ENCODE measurements at places on chromosomes 1 and 21.

GRCh38 chr1:95233319-95233736 lies 682 bp upstream of the RWDD3 start:
- no peak for DNase-seq

GRCh38 chr1:153396461-153396860 lies 5.6 kb upstream of the S100A8 start:
- no peak for DNase-seq

DNA sequence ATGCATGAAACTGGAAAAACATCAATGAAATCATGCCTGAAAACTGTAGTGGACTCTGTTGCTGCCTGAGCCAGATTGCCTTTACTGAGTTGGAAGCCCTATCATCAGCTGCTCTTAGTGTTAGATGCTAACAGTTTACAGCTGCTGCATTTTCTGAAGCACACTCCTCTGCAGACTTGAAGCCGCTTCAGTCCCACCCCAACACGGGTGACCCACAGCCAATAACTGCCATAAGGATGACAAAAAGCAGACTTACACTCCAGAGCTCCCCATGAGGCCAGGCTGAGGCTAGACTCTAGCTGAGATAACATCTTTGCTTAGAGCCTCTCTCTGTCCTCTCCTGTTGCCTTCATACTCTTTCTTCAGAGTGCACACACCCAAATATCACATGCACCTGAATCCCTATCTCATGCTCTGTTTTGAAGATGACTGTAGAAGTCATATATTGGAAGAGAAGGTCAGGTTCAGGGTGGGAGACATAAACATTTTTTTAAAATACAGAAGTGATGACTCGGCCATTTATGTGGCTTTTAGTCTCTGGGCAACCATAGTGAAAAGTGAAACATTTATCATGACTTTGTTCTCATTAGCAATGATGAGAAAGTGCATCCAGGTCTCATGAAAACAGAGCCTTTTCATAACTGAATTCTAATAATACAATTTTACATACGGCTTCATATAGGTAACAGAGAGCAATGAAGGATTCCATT lies 161.0 kb downstream of the KCNK2 start:
- no peak for DNase-seq

- no peak for DNase-seq
Measured at GRCh38 chr1:17198476-17199258, 6.3 kb upstream of the PADI1 start.

- no peak for DNase-seq
Measured at GRCh38 chr1:29325675-29326074, 89.4 kb downstream of the PTPRU start.

DNA sequence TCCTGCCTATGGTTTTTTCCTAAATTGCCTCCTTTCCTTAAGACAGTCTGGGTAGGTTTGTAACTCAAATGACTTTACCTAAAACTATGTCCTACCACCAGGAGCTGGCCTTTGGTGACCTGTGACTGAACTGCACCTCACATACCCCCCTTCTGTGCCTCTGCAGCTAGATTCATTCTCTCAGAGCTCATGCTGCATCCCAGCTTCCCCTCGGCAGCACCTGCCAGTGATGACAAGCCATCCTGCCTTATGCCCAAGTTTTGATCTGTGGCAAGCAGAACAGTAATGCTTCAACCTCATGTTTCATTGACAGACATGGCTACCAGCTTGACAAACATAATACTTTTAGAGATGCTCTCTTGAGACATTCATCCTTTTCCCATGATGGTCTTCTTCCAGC lies 141.9 kb downstream of the TSEN15 start:
- no peak for DNase-seq

DNA sequence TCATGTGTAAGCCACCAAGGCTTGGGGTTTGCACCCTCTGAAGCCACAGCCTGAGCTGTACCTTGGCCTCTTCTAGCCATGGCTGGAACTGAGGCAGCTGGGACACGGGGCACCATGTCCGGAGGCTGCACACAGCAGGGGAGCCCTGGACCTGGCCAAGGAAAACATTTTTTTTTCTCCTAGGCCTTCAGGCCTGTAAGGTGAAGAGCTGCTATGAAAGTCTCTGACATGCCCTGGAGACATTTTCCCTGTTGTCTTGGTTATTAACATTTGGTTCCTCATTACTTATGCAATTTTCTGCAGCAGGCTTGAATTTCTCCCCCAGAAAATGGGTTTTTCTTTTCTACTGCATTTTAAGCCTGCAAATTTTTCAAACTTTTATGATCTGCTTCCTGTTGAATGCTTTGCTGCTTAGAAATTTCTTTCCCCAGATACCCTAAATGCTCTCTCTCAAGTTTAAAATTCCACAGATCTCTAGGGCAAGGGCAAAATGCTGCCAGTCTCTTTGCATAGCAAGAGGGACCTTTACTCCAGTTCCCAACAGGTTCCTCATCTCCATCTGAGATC lies 295.8 kb downstream of the LTN1 start:
- DNase-seq: no peak

DNA sequence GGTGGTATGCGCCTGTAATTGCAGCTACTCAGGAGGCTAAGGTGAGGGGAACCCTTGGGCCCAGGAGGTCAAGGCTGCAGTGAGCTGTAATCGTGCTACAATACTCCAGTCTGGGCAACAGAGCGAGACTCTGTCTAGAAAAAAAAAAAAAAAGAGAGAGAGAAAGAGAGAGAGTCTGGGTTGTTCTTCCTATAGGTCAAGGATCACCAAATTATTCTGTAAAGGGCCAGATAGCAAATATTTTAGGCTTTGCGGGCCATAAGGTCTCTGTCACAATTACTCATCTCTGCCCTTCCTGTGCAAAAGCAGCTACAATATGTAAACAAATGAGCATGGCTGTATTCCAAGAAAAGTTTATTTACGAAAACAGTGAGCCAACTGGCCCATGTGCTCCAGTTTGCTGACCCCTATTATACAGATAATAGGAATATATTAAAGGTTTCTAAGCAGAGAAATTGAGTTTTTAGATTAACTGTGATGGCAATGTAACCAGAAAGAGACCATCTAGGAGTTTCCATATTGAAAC lies 2.1 kb downstream of the SASS6 start:
- no peak for DNase-seq

DNA sequence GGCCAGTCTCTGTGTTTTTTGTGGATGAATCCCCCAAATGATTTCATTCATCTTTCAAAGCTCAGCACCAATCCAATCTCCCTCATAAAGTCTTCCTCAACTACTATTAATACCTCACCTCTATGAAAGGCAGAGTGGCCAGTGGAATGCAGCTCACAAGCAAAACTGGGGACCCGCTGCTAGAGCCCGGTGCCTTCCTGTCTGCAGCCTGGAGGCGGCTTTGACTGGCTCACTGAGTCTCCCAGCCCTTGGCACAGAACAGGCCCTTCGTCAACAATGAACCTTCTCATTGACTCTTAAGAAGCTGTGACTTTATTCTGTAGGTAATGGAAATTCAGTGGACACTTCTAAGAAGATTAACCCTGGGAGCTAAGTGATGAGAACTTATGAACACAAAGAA lies 86.8 kb upstream of the RAB4A start:
- no peak for DNase-seq

DNA sequence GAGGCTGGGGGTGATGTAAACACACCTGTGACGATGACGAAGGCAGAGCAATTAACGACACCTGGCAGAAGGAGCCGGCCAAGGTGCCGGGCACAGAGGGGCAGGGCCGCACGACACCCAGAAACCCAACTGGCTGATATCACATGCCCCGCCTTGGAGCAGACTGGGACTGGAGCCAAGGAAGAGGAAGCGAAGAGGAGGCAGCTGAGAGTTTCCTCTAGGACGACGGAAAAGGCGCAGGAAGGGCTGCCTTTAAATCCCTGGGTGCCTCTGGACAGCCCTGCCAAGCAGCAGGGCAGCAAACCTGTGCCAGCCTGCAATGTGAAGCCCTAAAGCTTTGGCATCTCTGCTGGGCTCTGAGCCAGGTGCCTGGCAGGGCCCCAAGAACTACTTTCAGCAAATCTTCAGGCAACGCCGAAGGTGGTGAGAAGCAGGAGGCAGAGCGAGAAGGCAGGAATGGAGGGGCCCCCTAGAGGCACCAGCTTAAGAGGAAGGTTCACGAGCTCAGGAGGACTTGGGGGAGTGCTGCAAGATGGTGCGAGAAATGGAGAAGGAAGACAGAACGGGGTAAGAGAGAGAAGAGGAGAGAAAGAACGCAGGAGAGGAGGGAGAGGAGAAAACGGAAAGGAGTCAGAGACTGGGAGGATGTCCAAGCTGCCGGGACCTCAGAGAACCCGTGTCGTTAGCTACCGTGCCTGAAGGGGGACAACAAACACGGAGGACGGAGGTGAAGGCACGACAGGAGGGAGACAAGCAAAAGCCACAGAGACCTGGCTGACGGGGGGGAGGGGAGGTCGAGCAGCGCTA lies 25.3 kb upstream of the PEF1 start:
- peak; percentile 79 for DNase-seq

GRCh38 chr1:67323087-67323486 lies 15.4 kb downstream of the IL12RB2 start:
- DNase-seq: no peak

- DNase-seq: no peak
Measured at GRCh38 chr1:215589650-215590435, 22.7 kb downstream of the KCTD3 start.

- DNase-seq: no peak
Measured at GRCh38 chr21:25462517-25462971, 144.7 kb downstream of the MRPL39 start.

DNA sequence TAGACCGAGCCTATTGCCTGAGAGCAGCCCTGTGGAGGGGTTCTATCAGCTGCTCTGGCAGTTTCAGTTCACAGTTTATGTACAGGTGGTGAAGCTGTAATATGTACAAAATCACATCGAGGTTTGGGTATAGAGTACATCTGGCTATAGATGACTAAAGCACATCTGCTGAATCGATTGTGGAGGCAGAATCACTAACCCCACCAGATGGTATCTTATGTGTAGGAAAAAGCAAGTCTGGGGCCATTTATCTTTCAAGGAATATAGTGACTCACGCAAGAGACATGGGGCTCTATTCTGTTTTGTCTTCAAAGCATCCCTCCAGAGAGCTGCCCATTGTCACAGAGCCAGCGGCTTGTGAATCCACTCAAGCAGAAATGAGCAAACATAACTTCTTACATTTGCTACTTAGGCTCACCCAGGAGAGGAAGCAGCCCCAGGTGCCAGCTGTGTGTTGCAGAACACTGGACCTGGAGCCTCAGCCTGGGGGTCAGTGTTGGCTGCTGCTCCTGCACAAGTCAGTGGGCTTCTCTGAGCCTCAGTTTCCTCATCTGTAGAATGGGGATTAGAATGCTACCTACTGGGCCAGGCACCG lies 21.3 kb downstream of the MIIP start:
- DNase-seq: peak; percentile 39

- DNase-seq: no peak
Measured at GRCh38 chr1:194654956-194655355, 1468.5 kb upstream of the B3GALT2 start.

- no peak for DNase-seq
Measured at GRCh38 chr1:115181231-115181630, 91.9 kb upstream of the TSPAN2 start.

DNA sequence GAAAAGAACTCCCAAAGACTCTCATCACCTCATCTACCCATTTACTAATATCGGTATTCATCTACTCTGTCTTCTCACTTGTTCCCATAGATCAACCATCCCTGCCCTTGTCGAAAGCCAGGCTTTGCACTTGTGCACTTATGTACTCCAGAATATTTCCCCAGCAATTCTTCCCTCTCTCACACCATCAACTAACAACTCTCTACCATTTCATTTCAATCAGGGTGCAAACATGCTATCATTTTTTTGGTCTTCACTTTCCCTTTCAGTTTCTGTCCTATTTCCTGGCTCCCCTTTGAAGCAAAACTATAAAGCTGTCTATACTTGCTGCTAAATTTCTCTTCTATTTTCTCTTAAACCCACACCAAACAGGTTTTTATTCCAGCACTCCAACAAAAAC lies 6.7 kb downstream of the C1orf105 start:
- DNase-seq: no peak

DNA sequence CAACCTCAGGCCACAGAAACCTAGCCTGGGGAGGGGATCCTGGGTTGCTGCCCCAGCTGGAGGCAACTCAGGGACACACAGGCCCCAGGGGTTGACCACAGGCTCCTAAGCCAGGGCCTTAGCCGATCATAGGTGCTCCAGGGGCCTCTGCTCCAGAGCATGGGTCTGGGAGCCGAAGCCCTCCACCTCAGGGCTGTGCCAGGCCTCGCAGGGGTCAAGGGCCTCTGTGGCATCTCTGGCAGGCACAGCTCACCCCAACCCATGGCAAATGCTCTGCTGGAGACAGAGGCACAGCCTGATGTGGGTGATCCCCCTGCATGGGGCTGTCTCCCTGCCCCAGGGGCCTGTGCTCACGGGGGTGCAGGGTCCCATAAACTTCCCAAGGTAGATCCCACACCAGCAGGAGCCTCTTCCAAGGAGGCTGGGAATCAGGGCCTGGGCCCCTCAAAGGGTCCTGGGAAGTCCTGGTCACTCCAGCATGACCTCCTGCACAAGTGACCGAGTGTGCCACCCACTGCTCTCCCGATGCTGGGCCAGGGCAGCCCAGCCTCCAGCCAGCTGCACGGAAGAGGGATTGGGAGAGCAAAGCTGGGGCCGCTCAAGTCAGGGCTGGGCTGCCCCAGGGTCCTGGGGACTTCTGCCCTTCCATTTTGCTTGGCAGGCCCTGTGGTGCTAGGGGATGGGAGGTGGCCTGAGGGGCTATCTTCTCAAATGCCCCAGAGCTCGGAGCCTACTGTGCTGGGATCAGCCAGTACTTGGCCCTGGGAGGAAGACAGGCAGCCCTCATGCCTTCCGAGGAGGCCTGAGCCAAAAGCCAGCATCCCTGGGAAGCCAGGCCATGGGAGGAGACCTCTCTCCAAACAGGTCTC lies 22.2 kb upstream of the PRSS38 start:
- DNase-seq: no peak

DNA sequence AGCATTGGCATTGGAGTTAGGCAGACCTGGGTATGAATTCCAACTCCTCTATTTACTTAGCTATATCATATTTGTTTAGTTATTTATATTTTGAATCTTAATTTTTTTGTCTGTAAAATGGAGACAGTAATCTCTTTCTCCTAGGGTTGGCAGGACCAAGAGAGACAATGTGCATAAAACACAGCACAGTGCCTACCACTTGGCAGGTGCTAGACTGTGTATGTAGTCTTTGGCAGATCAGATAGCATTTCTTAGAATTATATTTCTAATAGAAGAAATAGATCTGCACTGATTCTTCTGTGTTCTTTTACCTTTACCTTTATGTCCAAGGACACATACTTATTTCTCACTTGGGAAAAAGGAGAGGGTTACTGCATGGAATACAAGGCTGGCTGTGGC lies 177.2 kb downstream of the GIPC2 start:
- no peak for DNase-seq

- DNase-seq: no peak
Measured at GRCh38 chr1:100364697-100365096, 12.4 kb downstream of the CDC14A start.

- no peak for DNase-seq
Measured at GRCh38 chr21:27021801-27022200, 54.9 kb upstream of the ADAMTS5 start.
